CD4-positive, alpha-beta T cell treated with Interleukin-4 for 4 hours (primary cell): ENCODE measurements at places on chromosomes 4 and X.

GRCh38 chrX:53435997-53436396 is 1.8 kb upstream of the HSD17B10 start:
- DNase-seq, result peak; percentile 65

DNA sequence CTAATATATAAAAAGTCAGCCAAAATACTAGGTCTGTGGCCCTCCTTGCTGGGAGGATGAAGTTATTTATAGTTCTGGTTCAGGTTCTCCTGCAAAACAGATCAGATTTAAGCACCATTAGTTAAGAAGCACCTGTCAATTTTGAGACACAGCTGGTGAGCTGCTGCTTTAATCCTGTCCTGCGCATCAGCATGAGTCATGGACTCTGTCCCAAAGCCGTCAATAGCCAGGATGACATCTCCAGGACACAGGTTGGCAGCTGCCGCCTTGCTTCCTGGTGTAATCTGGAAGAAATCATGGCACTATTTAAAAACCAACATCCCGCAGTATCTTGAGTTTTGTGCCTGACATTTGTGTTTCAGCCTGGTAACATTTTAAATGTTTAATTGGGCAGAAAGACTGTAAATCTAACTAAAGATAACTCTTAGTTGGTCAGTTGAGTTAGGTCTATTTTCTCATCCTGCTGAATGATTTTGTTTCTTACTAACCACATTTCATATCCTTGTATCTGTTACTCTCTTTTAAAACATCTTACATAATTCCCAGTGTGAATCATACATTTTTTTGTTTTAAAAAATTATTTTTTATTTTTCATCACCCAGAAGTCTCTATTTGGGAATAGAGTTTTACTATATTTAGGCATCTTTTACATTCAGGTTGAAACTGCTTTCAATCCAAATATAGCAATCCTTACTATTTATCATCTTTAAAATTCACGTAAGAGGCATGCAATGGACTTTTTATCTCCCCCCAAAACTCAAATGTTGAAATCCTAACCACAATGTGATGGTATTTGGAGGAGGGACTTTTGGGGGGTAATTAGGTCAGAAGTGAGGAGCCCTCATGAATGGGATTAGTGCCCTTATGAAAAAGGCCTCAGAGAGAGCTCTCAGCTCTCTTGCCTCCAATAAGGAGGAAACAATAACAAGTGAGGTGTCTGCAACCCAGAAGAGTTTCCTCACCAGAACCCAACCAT is 10.1 kb downstream of the PDLIM3 start:
- DNase-seq, result no peak

- DNase-seq, result no peak
Observed at GRCh38 chr4:128454881-128455280, 167.3 kb upstream of the PGRMC2 start.

- no peak for DNase-seq
Observed at GRCh38 chr4:112402098-112402497, 104.9 kb downstream of the ALPK1 start.

- no peak for DNase-seq
Observed at GRCh38 chr4:60780874-60781273, 419.3 kb upstream of the ADGRL3 start.

DNA sequence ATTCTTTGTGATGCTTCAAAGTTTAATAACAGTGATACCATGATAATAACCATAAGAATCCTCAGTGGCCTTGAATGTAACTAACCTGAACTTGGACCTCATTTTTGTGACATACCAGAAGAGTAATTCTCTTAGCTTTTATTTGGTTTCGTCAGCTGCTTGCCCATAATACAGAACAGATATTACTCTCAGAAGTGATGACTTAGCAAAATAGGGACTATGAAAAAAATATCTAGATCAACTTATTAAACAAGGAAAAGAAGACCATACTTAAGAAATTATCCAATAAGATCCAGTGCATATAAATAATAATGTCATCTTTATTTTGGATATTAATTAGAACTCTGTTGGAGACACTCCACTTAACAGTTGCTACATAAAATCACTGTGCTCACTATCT is 236.9 kb upstream of the GPC4 start:
- DNase-seq, result no peak

- no peak for DNase-seq
Observed at GRCh38 chr4:87311684-87312083, 11.0 kb downstream of the HSD17B13 start.

DNA sequence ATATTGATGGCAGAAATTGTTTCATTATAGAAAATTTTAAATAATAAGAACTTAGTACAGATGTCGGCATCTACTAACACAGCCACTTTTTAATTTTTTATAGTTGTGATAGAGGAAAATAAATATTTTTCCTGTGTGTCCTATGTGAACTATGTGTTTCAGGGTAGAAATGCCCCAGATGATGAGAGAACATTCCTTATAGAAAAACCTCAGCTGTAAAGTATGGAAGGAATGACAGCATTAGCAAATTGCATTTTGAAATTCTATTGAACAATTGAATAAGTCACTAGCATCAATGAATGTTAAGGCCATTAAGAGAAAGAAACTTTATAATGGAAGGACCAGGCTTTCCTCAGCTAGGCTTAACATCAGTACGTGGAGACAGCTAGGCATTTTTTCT is 149.2 kb downstream of the CFAP299 start:
- DNase-seq, result no peak

- no peak for DNase-seq
Observed at GRCh38 chr4:73919691-73920090, 50.5 kb downstream of the CXCL1 start.

DNA sequence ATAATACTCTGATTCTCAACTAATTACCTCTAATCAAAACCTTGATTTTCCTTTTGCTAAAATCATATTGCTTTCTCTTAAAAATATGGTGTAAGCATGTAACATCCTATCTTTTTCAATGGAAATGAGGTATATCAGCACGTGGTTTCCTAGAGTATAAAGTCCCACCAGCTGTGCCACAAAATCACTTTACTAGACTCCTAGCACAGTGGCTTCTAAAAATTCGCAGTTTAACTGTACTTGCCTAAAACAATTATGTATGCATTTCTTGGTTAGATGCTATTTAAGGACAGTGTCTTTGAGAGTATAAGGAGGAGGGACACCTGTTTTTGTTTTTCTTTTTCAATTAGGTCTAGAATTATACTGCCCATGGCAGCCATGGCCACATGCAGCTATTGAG is 62.8 kb downstream of the GK start:
- DNase-seq, result no peak

DNA sequence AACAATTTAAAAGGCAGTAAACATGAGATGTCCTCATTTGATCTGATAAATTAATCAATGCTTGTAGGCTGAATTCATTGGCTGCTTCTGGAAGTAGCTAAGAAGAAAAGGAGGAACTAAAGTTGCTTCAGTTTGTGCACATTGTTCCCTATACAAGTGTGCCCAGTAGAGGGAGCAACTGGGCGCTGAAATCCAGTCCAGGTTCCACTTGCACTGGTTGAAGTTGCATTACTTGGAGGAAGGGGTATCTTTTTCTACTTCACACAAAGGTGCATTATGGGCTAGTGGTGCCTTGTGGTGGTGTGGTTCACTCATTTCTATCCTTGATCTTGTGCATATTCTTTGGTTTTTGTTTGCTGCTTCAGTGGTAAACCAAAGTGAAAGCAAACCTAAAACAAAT is 67.9 kb upstream of the SOX3 start:
- DNase-seq, result peak; percentile 0

- no peak for DNase-seq
Observed at GRCh38 chr4:16415751-16416150, 189.5 kb upstream of the TAPT1 start.

GRCh38 chr4:110155654-110156053 is 42.8 kb downstream of the ELOVL6 start:
- DNase-seq, result no peak

GRCh38 chrX:44580466-44580865 is 37.8 kb upstream of the FUNDC1 start:
- DNase-seq, result no peak

GRCh38 chr4:162661913-162662312 is 498.1 kb upstream of the FSTL5 start:
- DNase-seq, result no peak

DNA sequence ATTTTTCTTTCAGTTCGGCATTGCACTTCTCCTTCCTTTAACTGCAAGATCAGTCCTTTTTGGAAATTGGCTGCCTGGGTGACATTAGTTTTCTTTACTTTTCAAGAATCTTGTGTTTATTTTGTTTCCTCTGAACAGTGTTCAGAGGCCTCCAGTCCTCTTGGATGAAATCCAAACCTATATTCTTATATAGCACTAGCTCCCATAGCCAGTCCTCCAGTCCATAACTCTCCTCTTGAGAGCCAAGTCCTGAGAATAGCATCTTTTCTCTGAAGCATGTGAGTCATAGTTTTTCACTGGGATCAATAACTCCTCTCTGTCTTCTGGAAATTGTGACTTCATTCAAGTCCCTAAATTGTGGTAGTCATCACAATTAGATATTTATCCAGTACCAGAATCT is 357.5 kb downstream of the RAPGEF2 start:
- no peak for DNase-seq

- no peak for DNase-seq
Observed at GRCh38 chr4:138663883-138664282, 351.7 kb upstream of the NOCT start.

GRCh38 chr4:183202523-183202922 is 103.5 kb downstream of the WWC2 start:
- no peak for DNase-seq

DNA sequence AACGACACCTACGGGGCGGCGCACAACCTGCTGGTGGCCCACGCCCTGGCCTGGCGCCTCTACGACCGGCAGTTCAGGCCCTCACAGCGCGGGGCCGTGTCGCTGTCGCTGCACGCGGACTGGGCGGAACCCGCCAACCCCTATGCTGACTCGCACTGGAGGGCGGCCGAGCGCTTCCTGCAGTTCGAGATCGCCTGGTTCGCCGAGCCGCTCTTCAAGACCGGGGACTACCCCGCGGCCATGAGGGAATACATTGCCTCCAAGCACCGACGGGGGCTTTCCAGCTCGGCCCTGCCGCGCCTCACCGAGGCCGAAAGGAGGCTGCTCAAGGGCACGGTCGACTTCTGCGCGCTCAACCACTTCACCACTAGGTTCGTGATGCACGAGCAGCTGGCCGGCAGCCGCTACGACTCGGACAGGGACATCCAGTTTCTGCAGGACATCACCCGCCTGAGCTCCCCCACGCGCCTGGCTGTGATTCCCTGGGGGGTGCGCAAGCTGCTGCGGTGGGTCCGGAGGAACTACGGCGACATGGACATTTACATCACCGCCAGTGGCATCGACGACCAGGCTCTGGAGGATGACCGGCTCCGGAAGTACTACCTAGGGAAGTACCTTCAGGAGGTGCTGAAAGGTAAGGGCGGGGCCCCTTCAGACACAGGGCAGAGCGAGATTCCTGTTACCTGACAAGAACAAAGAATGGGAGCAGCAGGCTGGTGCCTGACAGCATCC is 11.7 kb downstream of the RPL9 start:
- peak; percentile 36 for DNase-seq

GRCh38 chrX:136766785-136767103 is 14.0 kb downstream of the ARHGEF6 start:
- no peak for DNase-seq

DNA sequence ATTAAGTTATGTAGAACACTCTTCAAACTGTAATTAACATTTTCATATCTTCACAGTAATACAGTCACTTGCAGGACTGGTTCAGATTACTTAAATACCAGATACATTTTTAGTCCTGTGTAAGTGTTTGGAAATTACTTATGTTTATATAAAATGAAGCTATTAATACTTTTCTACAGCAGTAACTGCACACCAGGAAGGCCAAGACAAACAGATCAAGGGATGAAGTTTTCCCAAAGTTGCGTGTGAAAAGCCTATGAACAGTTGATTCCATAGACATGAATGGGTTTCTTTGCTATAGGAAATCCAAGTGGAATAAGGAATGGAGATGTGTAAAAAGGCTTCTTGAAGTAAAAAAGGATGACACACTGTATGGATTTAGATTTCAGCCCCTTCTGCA is 28.9 kb upstream of the DRP2 start:
- no peak for DNase-seq

DNA sequence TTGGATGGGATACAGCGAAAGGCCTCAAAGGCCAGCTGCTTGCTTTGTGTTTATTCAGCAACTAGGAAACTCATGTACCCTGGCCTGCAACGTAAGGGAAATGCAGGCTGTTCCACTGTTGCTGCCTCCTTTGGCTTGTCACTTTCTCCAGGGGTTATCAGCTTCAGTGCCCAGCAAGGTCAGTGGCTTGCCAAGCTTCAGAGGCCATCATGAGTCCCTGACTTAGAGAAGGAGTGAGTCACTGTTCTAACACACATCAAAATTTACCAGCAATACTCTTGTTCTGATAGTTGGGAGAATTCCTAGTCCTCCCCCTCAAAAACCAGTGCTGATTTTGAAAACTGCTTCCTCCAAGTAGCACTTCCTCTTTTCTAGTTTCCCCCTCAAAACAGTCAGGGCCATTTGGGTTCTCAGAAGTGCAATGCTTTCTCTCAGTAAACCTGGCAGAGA is 250.8 kb downstream of the ARHGAP24 start:
- DNase-seq, result no peak

GRCh38 chr4:101321481-101322042 is 25.8 kb downstream of the PPP3CA start:
- no peak for DNase-seq

- no peak for DNase-seq
Observed at GRCh38 chrX:118114971-118115370, 1.6 kb downstream of the KLHL13 start.

DNA sequence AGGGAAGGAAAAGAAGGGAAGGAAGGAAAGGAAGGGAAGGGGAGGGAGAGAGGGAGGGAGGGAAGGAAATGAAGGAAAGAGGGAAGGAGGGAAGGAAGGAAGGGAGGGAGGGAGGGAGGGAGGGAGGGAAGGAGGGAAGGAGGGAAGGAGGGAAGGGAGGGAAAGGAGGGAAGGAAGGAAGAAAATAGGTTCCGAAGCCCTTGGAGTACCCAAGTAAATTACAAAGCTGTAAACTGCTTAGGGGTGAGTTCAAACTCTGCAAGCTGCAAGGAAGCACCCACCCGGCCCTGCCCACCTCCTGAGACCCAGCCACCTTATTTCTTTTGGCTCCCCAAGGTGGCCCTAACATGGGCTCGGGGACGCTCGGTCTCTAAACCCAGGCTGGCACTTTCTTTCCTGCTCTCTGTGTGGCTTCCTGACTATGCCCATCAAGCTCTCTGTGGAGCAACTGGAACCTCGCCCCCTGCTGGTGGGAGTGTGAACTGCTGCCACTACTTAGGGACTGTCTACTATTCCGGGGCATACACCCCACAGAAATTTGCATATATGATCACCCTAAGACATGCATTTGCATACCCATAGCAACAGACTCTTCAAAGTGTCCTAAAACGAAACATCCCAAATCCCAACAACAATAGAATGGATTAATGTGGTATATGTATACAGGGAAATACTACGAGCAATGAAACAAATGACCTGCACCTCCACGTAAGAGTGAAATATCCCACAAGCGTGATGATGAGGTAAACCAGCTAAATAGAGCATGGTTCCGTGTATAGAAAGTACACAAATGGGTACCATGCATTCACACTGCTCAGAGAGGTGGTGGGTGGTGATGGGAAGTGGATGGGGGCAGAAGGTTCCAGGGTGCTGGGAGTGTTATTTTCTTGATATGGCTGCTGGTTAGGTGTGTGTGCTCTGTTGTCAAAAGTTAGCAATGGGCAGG is 151.7 kb upstream of the TBL1X start:
- peak; percentile 63 for DNase-seq
